Activated CD4-positive, alpha-beta memory T cell treated with anti-CD3 and anti-CD28 coated beads for 36 hours (primary cell): ENCODE measurements at places on chromosomes 4 and X. TPM values are rescaled to one million over a fixed set of nuclear protein-coding genes. Genes with fewer than 3 reads are reported as not detected.

Gene FAM149A
- total RNA-seq, result 0.40 TPM

Gene SORBS2
- total RNA-seq, result not detected

Gene UNC5C
- not detected for total RNA-seq

DNA sequence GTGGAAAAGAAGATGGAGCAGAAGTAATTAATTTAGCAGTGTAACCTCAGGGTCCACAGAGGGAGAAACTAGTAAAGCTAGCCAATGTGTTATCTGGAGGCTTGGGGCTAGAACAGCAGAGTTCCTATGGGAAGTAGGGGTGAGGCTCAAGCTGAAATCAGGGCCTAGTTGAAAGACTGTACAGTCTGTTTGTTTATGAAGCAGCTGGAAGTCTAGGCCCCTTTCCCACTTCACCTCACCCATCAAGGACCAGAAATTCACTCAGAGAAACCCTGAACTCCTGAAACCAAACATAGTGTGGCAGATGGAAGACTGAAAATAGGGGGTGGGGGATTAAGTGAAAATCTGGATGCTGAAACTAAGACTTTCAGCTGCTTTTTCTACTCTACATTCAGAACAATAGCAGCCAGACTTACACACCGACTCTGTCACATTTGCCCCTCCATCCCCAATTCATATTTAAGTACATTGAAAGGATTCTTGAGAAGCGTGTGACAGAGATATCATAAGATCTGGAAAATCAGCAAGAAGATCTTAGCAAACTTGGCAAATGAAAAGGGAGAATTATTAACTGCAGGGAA lies 32.6 kb upstream of the FAM241A start:
- H3K4me3 ChIP-seq, result no peak overlapping the region
- H3K36me3 ChIP-seq, result no peaks in the 10 kb centered on the region

GRCh38 chr4:82681754-82682153 lies 116.8 kb downstream of the SCD5 start:
- H3K4me1 ChIP-seq, result no peaks in the 10 kb centered on the region
- no peak for DNase-seq
- no peaks in the 10 kb centered on the region for H3K36me3 ChIP-seq
- H3K4me3 ChIP-seq, result no peak overlapping the region
- H3K27ac ChIP-seq, result no peak overlapping the region

- H3K27me3 ChIP-seq, result peaks cover 2% of the 10 kb centered on the region
- H3K27ac ChIP-seq, result no peak overlapping the region
- H3K36me3 ChIP-seq, result no peaks in the 10 kb centered on the region
- DNase-seq, result no peak
- no peaks in the 10 kb centered on the region for H3K4me1 ChIP-seq
These were observed 201.5 kb upstream of the FAM241A start for GRCh38 chr4:111943796-111944203.

DNA sequence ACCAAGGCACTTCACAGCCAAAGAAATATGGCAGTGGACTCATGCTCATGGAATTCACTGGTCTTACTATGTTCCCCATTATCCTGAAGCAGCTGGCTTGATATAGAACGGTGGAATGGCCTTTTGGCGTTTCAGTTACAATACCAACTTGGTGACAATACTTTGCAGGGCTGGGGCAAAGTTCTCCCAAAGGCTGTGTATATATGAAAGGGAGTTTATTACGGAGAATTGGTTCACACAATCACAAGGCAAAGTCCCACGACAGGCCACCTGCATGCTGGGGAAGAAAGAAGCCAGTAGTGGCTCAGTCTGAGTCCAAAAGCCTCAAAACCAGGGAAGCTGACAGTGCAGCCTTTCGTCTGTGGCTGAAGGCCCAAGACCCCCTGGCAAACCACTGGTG lies 50.8 kb upstream of the SMARCAD1 start:
- peaks cover 3% of the 10 kb centered on the region for H3K27me3 ChIP-seq
- H3K4me1 ChIP-seq, result peaks cover 2% of the 10 kb centered on the region
- no peak overlapping the region for H3K4me3 ChIP-seq

GRCh38 chr4:181685911-181686310 lies 557.3 kb upstream of the TENM3 start:
- no peak for DNase-seq
- H3K4me3 ChIP-seq, result no peak overlapping the region
- H3K4me1 ChIP-seq, result no peaks in the 10 kb centered on the region
- no peaks in the 10 kb centered on the region for H3K36me3 ChIP-seq

DNA sequence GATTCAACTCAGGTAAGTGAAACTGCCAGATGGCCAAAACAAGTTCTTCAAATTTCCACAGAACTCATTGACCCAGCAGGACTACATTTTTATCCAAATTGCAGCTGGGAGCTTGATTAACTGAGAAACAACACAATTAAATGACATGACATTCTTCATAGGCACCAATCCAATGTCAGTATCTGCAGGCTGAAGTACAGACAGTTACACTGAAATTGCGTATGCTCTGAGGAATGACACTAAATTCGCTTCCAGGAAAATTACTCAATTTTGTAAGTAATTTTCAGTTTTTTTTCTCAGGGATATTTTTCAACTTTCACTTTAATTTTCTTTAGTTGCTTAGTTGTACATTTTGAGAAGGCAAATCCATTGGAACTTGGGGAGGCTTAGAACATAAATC lies 4.5 kb downstream of the C1GALT1C1 start:
- no peak overlapping the region for H3K27ac ChIP-seq
- H3K27me3 ChIP-seq, result no peaks in the 10 kb centered on the region
- DNase-seq, result no peak
- H3K4me1 ChIP-seq, result peaks cover 23% of the 10 kb centered on the region
- no peak overlapping the region for H3K4me3 ChIP-seq

GRCh38 chrX:139725720-139726119 lies 17.8 kb upstream of the MCF2 start:
- H3K27me3 ChIP-seq, result no peaks in the 10 kb centered on the region
- no peak overlapping the region for H3K4me3 ChIP-seq
- DNase-seq, result no peak
- H3K27ac ChIP-seq, result no peak overlapping the region

DNA sequence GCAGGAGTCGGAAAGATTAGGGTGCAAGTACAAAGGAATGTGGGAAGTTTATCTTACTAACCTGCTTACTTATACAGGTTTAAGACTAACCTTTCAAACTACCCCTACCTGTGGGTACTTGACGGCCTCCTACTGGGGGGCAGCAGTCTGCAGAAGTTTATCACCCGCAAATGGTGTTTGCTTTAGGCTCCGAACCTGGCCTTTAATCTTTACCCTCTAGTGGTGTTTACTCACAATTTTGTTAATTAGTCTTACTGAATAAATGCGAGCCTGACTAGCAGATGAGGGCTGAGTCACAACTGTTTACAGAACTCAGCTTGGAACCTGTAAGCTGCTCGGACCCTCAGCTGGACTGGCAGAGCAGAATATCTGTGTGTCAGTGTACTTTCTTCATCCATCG lies 204.2 kb upstream of the GPRIN3 start:
- peaks cover 10% of the 10 kb centered on the region for H3K27me3 ChIP-seq
- H3K27ac ChIP-seq, result no peak overlapping the region
- peaks cover 16% of the 10 kb centered on the region for H3K4me1 ChIP-seq
- H3K36me3 ChIP-seq, result peaks cover 2% of the 10 kb centered on the region

- H3K36me3 ChIP-seq, result no peaks in the 10 kb centered on the region
- no peak overlapping the region for H3K27ac ChIP-seq
These were observed 23.7 kb downstream of the DCHS2 start for GRCh38 chr4:154467886-154468285.
